Activated CD4-positive, alpha-beta memory T cell treated with anti-CD3 and anti-CD28 coated beads, Interleukin-2, amount 10 ng/mL, durations not matched to agents 7 days and 5 days (primary cell): ENCODE measurements at places on chromosomes 6 and 20. TPM values are rescaled to one million over a fixed set of nuclear protein-coding genes. Genes with fewer than 3 reads are reported as not detected.

Gene SLC52A3
- total RNA-seq, result not detected

DNA sequence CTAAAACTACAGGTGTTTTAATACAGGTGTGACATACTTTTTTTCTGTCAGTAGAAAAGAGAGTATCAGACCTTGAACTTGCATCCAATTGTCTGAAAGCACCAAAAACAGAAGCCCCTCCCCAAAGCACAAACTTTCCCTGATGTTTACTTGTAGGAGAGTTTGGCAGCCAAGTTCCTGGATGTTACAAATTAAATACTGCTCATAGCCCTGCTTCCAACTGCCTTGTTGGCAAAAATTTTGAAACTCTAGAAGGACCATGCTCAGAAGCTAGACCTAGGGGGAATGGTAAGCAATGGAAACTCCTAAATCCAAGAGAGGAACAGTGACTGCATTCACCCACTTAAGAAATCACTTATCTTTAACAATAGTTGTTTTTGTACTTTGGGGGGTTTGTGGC lies 17.0 kb upstream of the ARG1 start:
- DNase-seq, result no peak

GRCh38 chr6:70413992-70414494 lies 735 bp downstream of the FAM135A start:
- DNase-seq, result no peak

DNA sequence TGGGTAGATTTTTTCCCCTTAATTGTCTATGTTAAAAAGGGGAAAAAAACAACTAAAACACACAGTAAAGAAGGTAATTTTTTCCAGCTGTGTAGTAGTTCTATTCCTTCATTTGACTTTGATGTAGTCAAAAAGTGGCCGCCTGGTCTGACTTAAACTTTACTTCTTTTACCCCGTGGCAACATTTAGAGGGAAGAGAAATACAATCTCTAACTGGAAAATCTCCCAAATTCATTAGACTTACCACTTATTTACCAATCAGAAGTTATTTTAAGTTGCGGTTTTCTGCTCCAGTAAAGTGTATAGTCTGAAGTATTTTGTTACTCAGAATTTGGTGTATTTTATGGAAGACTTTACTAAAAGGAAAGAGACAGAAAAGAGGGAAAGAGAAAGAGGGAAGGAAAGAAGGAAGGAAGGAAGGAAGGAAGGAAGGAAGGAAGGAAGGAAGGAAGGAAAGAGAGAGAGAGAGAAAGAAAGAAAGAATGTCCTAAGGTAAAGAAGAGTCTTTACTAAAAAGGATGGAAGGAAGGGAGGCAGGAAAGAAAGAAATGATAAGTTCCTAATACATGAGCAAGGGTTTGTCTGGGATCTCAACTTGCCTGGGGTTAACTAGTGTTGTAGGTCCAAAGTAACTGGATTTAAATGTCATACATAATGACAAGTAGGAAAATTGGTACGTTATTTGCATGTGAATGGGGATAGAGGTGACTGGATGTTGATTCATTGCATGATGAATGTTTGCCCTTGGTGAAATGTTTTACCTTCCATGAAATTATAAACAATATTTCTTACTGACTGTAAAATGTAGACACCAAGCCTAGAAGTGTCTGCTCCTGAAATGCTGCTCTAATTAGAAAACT lies 135.1 kb downstream of the SAMD5 start:
- no peak for DNase-seq
